GM19239 (cell line): ENCODE measurements at places on chromosomes 16 and 17.

DNA sequence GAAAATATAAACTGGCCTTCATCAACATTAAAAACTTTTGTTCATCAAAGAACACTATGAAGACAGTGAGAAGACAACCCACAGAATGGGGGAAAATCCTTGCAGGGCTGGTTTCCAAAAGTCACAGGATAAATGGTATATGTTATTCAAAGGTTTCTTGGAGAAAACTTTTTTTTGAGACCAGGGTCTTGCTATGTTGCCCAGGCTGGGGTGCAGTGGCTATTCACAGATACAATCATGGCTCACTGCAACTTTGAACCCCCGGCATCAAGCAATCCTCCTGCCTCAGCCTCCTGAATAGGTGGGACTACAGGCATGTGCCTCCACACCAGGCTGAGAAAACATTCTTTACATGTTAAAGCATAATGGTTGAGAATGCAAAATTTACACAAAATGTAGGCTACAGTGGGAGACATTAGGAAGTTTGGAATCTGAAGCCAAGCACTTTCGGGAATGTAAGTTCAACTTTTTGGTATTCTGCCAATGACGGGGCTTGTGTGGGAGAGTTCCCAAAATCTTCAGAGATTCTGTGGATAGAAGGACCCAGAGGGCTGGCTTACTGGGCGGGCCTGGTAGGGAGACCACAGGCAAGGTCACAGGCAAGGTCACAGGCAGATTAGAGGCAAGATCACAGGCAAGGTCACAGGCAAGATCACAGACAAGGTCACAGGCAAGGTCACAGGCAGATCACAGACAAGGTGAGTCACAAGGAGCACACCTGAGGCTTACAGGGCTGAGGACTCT is 24.2 kb upstream of the ATP2A3 start:
- no peak for DNase-seq

DNA sequence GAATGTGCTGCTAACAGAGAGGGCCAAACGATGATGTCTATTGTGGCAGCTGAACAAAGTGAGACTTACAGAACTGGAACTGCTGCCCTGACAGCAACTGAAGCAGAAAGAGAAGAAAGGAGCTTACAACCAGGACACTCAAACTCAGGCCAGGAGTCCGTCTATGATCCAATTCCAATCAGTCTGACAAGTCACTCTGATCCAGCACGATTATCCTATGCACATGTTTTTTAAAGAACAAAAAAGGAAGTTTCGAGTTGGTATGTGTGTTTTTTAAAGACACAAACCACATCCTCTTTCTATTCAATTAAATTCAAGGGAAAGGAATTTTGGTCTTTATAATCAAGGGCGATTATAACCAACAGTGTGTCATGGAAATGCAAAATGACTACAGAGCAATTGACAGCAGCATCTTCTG is 42.4 kb upstream of the MTMR4 start:
- no peak for DNase-seq

- DNase-seq = no peak
Measured at GRCh38 chr17:63276821-63277220, 169.3 kb downstream of the CYB561 start.

DNA sequence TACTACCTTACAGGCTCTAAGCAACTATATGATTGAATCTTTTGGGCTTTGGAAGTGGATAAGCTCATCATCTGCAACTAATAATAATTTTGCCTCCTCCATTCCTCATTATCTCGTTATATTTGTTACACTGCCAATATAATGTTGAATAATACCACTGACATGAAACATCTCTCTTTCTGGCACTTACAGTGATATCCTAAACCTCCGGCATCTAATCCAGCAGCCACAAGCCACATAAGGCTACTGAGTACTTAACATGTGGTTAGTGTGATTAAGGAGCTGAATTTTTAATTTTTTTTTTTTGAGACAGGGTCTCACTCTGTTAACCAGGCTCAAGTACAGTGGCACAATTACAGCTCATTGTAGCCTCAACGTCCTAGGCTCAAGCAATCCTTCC is 9.6 kb downstream of the CDC42EP4 start:
- no peak for DNase-seq

GRCh38 chr16:77869997-77870813 is 81.8 kb downstream of the VAT1L start:
- no peak for DNase-seq

DNA sequence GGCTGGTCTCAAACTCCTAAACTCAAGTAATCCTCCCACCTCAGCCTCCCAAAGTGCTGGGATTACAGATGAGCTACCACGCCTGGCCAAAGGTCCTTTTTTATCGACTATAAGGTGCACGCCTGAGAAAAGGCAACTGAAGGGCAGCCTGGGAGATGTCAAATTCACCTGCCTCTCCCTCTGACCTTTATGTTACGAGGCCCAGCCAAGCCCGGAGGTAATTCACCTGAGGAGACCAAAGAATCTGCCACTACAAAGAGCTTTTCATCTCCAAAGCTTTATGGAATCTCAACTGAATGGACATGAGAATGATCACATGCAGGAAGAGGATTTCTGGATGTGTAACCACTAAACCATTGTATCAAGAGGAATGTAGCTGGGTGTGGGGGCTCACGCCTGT is 37.2 kb downstream of the LYRM1 start:
- no peak for DNase-seq

GRCh38 chr17:75854101-75854748 is 910 bp downstream of the WBP2 start:
- DNase-seq = no peak

- DNase-seq = no peak
Measured at GRCh38 chr16:11231367-11231970, 24.5 kb downstream of the SOCS1 start.
